Right cardiac atrium (tissue), 5 donors: ENCODE measurements at places on chromosomes 2 and 18.

DNA sequence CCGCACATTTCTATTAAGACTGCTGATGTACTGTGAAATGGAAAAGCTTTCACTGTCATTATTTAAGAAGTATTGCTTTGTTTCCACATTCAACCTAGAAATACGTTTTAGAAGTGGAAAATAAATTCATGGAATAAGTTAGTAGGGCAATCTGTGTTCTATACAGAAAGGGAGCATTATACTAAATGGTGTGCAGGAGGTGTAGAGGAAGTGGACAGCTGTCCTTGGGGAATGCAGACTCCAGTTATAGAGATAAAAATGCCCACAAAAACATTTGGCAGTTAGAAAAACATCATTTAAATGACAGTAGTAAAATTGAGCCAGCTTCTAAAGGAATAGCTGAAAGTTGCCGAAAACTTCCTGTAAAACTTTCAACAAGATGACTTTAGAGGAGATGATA is 46.8 kb downstream of the PIK3C3 start:
- no peak for DNase-seq

GRCh38 chr2:145692971-145693478 is 1173.1 kb upstream of the ZEB2 start:
- DNase-seq = no peak

- no peak for DNase-seq
These were observed 6.8 kb upstream of the CYP26B1 start for GRCh38 chr2:72154386-72154975.

- DNase-seq = no peak
These were observed 33.7 kb downstream of the NRP2 start for GRCh38 chr2:205715831-205716525.

- no peak for DNase-seq
These were observed 65.9 kb downstream of the BCL2 start for GRCh38 chr18:63253428-63254372.

DNA sequence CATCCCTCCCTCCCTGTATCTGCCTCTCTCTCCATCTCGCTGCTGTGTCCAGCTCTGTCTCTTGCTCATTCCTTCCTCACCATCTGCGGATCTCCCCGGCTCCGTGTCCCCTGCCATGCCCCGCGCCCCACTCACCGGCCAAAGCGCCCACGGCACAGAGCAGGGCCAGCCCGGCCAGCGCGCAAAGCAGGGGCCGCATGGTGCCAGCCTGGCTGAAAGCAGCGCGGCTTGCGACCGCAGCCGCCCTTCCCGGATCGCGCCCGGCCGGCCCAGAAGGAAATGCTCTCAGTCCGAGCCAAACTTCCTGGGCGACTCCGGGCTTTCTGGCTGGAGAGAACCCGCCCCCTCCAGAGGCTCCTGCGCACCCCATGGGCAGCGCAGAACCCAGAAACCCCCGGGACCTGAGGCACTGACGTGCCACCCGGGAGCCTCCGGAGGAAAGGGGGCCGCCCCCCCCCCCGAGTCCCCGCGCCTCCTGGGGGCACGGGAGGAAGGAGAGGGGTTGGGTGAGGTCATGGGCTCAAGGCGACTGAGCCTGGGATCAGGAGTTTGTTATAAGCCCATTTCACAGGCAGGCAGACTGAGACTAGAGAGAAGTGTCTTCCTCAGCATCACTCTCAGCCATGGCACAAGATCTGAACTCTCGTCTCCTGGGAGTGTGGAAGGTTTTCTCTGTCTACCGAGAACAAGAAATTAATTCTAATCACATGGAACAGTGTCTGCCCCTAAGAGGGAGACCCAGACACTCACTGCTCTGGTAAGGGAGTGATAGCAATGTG is 45.2 kb upstream of the RAB6C start:
- no peak for DNase-seq
